ENCODE measurements at places on chromosomes 2 and 18.

DNA sequence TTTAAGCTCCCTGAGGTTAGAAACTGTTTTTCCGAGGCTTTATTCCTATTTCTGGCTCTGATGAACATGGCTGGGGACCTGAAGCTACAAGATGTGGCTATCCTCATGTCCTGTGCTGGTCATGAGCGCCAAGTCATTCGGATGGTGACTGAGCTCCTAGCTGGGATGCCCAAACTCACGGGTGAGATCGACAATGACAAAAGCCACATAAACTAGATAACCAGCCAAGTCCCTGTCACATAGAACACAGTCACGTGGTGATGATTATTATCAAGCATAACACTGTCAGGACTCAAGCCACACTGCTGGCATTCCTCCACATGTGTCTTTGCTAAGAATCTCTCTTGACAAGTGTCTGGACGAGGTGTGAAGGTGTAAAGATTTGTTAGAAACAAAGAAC, 274.9 kb downstream of the CLIP4 start:
- DNase-seq = no peak

DNA sequence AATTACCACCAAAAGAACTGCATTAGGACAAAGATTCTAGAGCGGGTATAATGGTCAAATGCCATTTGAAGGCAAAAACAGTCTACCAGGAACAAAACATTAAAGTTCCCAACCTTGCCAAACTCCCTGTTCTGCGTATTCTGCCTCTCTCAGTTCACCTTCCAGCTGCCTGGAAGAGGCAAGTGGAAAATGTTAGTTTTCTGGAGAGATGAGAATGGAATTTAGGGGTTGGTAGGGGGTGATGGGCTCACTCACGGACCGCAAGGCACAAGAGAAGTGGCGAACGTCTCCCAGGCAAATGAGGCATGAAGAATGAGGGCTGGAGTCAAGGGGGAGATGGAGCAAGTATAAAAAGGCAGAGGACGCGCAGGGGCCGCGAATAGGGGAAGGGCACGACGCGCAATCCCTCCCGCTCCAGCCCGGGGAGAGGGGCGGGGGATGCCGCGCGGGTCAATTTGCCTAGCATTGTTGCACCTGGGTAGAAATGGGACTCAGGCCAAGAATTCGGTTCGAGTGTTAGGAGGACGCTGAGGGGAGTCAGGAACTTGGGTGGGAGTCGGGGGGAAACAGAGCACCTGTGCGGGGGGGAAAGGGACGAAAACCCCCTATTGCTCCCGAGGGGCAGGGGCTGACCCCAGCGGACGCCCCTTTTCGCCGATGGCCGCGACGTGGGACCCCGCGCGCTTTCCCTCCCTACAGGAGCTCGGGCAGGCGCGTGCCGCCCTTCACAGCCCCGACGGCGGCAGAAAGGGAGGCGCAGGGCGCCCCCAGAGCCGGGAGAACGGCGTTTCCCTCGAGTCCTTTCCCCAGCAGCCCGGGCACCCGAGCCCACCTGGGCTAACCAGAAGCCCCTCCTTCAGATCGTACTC, 573 bp downstream of the PAIP2B start:
- DNase-seq = no peak

GRCh38 chr18:47184419-47185050, 8.4 kb upstream of the IER3IP1 start:
- DNase-seq = no peak

DNA sequence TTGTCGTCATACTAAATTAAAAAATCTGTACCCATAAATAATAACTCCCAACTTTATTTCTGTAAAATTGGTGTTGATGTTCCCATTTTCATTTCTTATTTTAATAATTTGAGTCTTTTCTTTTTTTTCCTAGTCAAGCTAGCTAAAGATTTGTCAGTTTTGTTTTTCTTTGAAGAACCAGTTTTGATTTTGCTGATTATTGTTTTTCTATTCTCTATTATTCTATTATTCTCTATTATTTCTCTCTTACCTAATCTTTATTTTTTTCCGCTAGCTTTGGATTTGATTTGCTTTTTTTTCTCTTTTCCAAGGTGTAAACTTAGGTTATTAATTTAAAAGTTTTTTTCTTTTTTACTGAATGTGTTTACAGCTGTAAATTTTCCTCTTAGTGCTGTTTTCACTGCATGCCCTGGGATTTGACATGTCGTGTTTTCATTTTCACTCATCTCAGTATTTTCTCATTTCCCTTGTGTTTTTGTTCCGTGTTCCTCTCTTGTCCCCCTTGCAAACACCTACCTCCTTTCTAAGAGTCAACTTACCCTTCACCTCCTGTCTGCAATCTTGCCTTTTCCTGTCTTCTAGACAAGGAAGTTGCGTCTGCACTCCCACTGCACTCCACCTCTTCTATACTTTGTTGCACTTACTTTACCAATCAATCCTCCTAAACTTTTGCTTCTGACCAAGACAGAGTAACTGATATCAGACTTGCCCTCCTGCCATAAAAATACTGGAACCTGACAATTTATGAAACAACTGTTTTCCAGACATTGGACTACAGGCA, 18.8 kb downstream of the PSMG2 start:
- no peak for DNase-seq

DNA sequence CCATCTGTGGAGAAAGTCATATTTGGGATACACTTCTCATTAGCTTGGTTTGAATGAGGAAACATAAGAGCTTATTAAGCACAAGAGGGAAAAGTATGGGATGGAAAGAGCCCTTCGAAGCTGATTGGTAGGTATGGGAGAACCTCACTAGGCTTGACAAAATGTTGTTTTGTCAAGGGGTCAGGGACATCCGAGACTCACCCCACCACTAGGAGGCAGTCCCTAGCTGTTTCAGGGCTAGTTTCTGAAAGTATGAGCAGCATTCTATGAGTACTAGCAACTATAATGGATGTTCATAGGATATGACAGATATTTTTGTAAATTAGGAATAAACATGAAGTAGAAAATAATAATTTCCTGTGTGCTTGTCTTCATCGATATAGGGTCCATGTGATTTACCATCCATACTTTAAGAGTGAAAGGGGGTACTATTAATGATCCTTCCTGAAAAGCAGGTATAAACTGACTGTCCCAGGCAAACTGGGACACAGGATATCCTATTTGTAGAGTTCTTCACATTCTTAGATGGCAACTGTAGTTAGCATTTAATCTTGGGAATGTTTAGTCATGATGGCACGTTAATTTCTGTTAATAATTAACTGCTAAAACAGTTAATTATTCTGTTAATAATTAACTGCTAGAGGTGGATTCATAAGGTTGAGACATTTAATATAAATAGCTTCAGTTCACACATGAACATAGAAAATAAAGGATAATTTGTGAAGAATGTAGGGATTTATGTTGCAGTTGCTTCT, 28.4 kb downstream of the OTX1 start:
- DNase-seq = no peak

DNA sequence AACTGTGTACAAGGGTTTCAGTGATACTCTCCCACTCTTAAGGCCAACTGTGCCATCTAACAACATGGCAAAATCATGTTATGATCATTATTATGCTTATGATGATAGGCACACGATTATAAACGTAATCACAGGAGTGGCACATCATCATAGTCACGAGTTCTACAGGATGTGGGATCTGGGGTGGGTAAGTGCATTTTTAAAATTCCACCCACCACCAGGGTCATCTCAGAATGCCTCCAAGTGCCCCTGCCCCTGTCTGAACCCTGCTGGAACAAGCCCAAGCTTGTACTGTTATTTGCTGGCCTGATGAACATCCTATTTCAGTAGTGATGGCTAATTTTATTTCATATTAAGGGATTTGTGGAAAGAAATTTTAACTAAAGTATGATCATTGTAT, 117.8 kb downstream of the PTPRM start:
- no peak for DNase-seq

- DNase-seq = no peak
Observed at GRCh38 chr2:199602271-199602895, 144.6 kb upstream of the SATB2 start.

DNA sequence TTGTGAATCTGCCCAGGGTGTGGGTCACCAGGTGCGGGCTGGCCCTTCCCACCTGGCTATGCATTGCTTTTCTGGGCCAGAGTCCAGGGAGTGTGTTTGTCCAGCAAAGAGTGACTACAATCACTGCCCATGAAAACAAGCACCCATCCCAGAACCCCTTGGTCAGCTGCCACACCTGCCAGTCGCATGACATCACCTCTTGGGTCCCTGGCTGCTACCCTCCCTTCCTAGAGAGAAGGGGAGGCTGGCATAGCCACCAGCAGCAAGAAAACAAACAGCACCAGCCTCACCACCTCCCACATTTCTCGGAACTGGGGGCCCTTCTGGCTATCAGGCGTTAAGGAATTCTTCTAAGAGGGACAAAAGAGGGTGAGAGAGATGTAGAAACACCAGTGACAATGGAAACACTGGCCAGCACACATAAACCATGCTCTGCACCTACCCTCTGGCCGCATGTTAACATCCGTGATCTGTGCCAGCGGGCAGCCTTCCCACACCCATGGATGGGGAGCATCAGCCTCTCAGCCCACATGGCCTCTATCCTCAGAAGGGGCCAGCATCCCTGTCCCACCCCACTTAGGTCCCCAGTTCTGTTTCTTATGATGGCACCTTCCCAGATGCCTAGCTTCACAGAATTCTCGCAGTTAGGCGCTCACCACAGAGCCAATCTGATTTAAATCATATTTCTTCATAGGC, 109.7 kb upstream of the GLI2 start:
- no peak for DNase-seq

DNA sequence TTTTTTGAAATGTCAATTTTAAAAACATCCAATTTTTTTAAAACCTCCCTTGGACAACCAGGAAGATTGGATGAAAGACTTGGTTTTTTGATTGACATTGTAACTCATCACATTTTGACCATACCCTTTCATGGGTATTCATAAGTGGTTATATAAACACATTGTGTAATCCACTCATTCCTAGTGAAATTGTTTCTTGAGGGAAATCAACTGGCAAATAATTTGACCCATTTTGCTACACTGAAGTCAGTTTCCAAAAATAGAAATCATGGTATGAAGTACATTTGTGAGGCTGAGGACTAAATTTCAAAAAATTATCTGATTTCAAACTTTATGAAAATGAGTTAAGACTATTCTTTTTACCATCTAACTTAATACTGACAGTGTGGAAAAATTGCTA, 31.5 kb downstream of the FBXO48 start:
- DNase-seq = no peak

- DNase-seq = no peak
Observed at GRCh38 chr2:72913486-72914205, 3.7 kb upstream of the EMX1 start.

- no peak for DNase-seq
Observed at GRCh38 chr2:96684883-96685576, 42.5 kb downstream of the FER1L5 start.

GRCh38 chr2:133837441-133838094, 269.3 kb upstream of the NCKAP5 start:
- no peak for DNase-seq

GRCh38 chr2:222869252-222869560, 8.4 kb downstream of the ACSL3 start:
- no peak for DNase-seq

DNA sequence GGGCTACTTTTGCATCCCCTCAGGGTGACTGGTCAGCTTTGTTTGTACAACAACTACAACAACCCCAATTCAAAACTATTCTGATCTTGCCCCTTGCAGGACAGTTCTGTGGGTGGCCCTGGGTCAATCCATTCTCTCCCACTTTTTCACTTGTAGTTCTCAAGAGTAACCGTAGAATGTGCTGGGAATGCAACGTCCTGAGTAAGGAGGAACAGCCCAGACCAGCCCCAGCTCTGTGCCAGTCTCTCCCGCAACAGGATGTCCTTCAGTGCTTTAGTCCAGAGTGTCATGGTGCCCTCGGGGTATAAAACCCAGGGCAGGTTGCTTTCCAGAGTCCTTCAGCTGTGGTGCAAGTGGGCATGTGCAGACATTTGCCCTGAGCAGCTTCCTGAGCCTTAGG, 22.1 kb upstream of the TEX51 start:
- no peak for DNase-seq

DNA sequence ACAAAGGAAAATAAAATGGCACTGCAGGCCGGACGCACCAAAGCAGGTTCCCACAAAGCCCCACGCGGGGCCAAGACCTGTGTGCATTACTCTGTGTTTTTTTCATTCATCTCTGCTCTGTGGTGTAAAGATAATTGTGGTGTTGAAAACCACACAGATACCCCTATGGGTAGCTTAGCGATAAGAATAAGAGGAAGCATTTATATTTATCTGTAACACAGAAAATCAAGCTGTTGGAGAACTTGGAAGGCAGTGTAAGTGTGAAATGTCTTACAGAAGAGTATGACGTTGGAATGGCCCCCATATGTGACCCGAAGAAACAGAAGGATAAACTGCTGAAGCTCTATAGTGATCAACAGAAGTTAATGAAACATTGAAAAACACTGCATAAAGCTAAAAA, 20.3 kb upstream of the MARCO start:
- no peak for DNase-seq

DNA sequence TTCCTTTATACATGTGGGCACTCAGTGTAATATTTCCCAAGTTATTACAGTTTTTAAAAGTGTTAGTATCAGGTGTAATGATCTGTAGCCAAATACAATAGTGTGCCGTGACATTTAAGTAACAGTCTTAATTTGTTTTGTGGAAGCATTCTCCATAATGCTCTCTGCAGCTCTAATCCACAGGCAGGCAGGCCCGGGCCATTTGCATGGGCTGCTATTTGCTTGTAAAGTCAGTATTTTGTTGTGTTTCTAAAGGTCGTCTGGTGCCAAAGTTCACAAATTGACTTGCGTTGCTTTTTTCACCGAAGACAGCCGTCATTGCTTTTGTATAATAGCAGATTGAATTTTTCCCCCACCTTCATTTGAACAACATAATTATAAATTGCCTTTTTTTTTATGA, 153.0 kb downstream of the GBX2 start:
- no peak for DNase-seq

DNA sequence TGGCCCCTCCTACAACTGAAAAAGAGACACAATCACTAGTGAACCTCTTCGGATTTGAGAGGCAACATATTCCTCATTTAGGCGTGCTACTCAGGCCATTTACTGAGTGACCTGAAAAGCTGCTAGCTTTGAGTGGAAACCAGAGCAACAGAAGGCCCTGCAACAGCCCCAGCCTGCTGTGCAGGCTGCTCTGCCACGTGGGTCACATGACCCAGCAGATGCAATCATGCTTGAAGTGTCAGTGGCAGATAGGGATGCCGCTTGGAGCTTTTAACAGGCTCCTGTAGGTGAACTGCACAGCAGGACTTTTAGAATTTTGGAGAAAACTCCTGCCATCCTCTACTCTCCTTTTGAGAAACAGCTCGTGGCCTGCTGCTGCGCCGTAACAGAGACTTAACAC, 578.6 kb upstream of the RAB6C start:
- DNase-seq = no peak

All from stimulated activated CD8-positive, alpha-beta memory T cell treated with anti-CD3 and anti-CD28 coated beads, Interleukin-4, amount 100 ng/mL, for 4 hours (primary cell).